ENCODE measurements at places on chromosomes 7 and 10.

DNA sequence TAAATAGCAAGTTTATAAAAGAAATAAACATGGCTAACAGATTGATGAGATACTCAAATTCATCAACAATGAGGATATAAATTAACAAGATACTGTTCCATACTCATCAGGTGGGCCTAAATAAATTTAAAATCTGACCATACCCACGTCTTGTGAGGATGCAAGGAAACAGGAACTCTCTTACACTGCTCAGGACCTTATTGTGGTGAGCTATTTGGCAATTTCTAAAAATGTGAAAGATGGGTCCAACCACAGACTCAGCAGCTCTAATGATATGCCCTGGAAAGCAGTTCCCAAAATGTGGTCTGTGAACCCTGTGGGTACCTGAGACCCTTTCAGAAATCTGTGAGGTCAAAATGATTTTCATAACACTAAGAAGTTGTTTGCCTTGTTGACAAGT lies 21.5 kb downstream of the RPP38 start:
- DNase-seq: no peak

DNA sequence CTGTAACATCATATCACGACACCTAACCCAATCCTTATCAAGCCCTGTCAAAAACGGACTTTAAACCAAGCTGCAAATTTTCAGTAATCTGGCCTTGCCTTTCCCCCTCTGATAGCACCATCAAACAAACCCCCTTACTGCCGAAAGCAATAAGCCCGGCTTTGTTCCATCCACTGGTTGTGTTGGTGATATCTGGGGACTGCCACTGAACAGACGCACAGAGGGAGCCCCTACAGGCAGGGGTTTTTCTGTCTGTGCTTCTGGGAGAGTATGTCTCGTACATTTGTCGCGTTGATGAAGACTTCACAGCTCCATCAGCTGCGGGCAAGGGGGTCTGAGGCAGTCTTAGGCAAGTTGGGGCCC lies 550 bp upstream of the PLAU start:
- no peak for DNase-seq

DNA sequence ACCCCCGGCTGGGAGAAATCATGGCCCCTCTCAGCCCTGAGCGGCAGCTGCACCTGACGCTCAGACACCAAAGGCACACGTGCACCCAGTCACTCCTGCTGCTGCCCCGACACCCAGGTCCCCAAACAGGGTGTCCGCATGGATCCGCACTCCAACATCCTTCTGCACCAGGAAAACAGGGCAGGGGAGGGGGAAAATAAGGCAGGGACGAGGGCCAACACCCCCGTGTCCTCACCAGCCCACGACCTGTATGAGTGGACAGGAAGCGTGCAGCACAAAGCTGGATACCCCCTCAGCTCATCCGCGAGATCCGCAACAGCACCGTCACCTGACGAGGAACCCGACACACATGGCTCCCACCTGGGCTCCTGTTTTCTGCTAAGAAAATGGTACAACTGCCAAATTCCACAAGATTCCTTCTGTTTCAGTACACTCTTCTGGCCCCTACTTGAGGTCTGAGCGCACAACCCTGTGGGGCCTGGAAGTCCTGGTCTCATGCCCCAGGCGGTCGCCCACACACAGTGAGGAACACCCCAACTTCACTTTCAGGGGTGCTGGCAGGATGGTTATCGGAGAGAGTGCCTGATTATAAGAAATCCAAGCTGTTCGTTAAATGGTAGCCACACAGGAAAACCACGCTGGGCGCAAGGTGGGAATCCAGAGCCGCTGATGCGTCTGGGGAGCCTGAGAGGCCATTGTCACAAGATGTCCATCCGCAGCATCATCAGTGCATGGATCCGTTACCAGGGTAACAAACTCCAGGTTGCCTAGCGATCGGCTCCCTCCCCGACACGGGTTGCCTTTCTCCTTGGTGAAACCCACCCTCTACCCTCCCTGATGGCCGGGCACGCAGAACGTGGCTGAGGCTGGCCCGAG lies 63.6 kb downstream of the ZRANB1 start:
- DNase-seq: no peak

DNA sequence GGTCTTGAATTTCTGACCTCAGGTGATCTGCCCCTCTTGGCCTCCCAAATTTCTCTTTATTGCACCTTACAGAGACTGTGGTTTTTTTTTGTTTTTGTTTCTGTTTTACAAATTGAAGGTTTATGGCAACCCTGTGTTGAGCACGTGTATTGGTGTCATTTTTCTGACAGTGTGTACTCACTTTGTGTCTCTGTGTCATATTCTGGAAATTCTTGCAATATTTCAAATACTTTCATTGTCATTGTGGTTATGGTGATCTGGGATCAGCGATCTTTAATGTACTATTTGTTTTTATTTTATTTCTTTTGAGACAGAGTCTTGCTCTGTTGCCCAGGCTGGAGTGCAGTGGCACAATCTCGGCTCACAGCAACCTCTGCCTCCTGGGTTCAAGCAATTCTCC lies 89.8 kb downstream of the PRTFDC1 start:
- no peak for DNase-seq

DNA sequence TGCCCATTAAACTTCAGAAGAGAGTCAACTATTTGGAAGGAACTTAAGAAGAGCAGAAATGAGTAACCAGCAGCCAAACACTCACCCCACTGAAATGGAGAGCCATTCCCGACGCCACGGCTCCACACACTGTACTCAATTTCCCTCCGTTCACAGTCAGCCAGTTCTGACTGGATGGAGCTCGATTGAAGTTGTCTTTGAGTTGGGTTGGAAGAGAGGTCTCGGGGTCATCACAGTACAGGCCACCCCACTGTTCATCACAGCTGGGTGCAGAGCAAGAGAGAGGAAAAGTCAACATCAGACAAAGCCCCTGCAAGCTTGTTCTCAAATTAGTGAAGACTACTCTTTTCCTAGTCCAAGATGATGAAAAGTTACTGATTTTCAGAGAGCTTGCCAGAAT lies 75.9 kb upstream of the SLC26A5 start:
- DNase-seq: no peak

- DNase-seq: no peak
Measured at GRCh38 chr10:48594371-48594770, 10.5 kb downstream of the ARHGAP22 start.

DNA sequence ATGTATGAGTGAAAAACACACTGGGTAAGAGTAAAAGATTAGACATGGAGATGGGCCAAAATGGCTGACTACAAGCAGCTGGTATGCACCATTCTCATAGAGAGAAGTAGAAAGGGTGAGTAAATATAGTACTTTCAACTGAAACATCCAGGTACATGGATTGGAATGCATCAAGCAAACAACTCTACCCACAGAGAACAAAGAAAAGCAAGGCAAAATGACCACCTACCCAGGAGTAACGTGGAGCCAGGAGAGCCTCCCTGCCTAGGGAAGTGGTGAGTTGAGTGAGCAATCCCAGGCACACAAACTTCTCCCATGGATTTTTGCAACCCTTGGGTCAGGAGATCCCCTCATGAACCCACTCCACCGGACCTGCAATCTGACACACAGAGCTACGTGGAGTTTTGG lies 212.8 kb downstream of the PTN start:
- DNase-seq: peak; percentile 51

- no peak for DNase-seq
Measured at GRCh38 chr10:34235164-34235832, 579.8 kb downstream of the PARD3 start.

All from fibroblast of pulmonary artery (primary cell).